GOT3 (cell line): ENCODE measurements at places on chromosomes 1 and 21.

DNA sequence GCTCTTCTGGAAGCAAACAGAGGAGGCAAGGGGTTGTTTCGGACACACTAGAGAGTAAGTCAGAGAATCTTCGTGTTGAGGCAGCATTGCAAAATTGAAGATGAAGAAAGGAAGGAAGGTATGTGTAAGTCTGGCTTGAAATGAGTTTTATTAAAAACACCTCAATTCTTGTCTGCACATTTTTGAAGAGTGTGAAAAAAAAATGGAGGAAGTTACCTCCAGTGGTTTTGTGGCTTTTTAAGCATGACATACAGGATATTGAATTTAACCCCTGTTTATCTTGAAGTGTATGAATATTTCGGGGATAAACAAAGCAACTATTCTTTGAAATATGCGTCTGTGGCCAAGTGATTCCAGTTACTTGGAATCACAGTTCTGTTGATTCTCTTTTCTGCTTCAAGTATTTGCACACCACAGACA, 203.2 kb upstream of the SGIP1 start:
- DNase-seq = no peak

GRCh38 chr1:64340361-64340760, 129.6 kb upstream of the CACHD1 start:
- no peak for DNase-seq

GRCh38 chr21:37711836-37712568, 204.3 kb downstream of the KCNJ6 start:
- no peak for DNase-seq

DNA sequence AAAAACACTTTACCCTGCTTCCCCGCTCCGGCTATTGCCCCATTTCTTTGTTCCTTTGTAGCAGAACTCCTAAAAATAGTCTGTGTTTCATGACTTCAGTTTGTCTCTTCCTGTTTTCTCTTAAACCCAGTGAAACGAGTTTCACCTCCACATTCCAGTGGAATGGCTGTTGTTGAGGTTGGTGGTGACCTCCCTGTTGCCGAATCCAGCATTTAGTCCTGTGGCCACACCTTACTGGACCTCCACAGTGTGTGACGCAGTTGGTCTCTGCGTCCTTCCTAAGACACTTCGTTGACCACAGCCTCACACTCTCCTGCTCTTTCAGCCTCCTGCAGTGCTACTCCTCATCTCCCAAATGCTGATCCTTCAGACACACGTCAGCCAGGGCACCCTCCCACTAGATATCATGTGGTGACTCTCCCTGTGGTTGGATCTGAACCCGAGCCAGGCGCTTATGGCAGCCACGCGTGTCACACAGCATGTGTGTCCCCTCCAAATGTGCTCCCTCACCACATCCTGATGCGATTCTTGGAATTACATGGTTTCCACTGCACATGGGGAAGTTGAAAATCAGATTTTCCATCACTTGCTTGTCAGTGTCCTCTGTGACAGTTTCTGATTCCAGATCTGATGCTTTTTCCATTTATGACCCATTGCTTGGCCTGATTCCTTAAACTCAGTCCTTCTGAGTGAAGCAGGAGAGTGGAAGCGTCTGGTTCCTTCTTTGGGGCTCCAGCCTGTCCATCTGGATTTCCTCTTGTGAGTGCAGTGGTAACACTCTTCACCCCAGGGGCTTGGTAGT, 99.1 kb upstream of the ARTN start:
- no peak for DNase-seq

- DNase-seq = no peak
Observed at GRCh38 chr1:242178924-242179708, 180.2 kb upstream of the MAP1LC3C start.
